Thoracic aorta (tissue), 2 donors: ENCODE measurements at places on chromosomes 11 and 22.

DNA sequence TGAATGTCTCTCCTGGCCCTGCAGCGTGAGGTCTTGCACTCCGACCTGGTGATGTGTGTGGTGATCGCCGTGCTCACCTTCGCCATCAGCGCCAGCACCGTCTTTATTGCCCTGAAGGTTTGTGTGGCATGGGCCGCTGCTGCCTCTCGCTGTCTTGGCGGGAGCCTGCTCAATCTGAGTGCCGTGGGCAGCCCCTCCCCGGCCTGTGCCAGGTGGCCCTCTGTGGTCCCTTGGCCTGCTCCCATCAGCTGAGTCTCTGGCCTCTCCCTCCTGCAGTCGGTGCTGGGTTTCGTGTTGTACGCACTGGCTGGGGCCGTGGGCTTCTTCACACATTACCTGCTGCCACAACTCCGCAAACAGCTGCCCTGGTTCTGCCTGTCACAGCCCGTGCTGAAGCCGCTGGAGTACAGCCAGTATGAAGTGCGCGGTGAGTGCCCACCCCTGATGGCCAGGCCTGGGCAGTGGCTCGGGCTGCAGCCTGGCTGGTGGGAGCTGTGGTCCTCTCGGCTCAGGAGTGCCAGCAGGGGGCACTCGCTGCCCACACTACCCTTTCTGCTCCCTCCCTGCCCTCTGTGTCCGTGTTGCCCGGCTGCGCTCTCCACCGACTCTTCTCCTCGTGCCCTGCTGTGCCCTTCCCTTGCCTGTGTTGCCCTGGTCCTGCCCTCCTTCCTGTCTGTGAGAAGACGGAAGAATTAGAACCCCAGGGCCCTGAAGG lies 10.2 kb downstream of the PCNX3 start:
- no peak for DNase-seq

GRCh38 chr11:123742031-123742723 lies 717 bp upstream of the ZNF202 start:
- DNase-seq: no peak

DNA sequence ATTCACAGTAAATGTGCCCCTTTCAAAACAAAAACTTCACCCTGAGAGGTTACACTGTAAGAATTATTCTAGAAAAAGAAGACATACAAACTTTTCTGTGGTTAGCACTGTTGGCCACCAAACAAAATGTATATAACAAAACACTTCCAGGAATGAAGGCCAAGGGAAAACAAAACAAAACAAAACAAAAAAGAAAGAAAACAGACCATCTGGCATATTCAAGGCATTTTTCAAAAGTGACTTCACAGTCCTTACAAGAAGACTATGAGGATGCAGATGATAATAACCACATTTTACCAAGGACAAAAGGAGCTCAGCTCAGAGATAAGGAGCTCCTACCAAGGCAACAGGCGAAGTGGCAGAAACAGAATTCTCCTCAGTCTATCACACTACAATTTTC lies 24.9 kb downstream of the CTSC start:
- DNase-seq: no peak

- DNase-seq: no peak
Measured at GRCh38 chr11:119764108-119764868, 35.3 kb upstream of the NECTIN1 start.

DNA sequence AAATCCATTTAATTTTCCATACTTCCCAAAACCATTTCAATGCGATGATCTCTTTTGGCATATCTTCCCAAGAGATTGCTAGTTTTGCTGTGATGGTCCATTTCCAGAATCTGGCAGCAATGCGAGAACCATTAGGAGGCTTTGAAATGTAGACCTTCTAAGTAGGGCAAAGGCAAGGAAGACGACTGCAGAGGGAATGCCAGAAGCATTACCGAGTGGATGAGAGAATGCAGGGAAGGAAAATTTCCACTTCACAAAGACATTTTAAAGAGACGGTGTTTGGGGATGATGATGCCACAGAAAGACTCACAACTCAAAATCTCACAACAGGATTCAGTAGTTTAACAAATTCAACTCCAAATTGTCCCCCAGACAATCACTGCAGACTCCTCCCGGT lies 471 bp upstream of the CEP126 start:
- no peak for DNase-seq

GRCh38 chr11:47409440-47410369 lies 1.3 kb downstream of the SLC39A13 start:
- no peak for DNase-seq

- no peak for DNase-seq
Measured at GRCh38 chr11:133738624-133739023, 106.7 kb downstream of the SPATA19 start.

- DNase-seq: no peak
Measured at GRCh38 chr22:45483918-45484499, 18.7 kb upstream of the FBLN1 start.

GRCh38 chr11:8531982-8532381 lies 62.0 kb downstream of the STK33 start:
- no peak for DNase-seq

GRCh38 chr11:10505278-10506007 lies 35.5 kb downstream of the RNF141 start:
- DNase-seq: no peak

GRCh38 chr11:24351179-24351578 lies 145.7 kb upstream of the LUZP2 start:
- DNase-seq: no peak

GRCh38 chr11:19995145-19995544 lies 165.1 kb downstream of the DBX1 start:
- no peak for DNase-seq

- DNase-seq: no peak
Measured at GRCh38 chr11:124837491-124837856, 27.8 kb upstream of the ROBO3 start.

DNA sequence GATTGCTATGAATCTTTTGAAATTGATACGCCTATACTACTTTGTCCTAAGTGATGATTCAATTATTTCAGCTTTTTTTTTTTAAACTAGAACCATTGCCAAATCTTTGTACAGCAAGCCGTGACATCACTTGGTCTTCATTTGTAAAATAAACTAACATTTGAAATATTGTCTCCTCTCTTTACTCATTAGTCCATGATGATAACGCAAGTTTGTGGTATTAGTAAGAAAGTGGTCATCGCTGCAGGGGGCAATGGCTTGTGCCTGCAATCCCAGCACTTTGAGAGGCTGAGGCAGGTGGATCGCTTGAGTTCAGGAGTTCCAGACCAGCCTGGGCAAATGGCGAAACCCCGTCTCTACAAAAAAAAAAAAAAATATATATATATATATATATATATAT lies 12.9 kb upstream of the ARHGAP42 start:
- no peak for DNase-seq

DNA sequence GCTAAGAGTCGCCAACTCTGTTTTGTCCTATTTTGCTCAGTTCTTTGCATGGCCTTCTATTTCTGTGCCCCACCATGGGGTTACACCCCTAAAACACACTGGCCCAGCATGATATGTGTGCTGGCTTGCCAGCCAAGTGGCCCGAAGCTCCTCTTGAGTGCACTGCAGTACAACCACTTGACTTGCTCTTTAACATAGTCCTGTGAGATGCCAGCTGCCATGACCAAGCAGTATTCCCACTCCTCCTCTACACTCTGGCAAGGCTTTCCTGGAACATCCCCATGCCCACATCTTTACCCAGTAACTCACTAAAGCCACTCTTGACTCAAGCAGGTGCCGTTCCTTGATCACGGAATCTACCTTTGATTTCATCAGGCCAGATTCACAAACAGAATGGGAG lies 102.9 kb upstream of the GAL start:
- no peak for DNase-seq

DNA sequence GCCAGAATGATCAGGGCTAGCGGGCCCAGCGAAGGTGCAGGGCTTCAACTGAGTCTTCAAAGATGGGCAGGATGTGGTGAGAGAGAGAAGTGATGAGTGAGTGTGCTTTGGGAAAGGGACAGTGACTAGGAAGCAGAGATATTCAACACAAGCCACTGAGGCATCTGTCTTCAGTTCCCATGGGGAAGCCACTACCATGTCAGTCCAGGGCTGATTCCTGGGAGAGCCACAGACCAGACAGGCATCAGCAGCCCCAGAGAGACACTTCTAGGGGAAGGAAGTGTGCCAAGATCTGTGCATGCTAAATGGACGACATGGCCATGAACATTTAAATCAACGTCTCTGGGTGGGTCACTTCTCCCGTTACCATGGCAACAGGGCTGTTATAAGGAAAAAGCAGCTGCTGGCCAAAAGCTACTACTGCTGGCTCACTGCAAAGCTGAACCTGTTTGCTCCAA lies 28.5 kb downstream of the P4HA3 start:
- no peak for DNase-seq

DNA sequence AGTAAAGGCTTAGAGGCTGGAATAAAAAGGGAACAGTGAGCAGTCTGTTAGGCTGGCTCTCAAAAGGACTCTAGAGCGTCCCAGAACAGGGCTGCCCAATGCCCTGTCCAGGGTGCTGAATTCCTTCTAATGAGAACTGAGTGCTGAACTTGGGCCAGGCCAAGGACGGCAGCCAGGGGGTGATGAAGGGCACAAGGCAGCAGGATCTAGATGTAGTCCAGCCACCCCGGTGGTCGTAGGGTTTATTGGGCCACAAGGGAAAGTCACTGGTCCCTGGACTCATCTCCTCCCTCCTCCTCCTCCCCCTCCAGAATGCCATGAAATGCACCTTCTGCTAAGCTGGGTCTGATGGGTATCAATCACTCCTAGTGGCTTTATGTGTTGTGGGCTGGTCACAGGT lies 19.2 kb downstream of the NPTXR start:
- no peak for DNase-seq

- DNase-seq: no peak
Measured at GRCh38 chr22:29912141-29912540, 29.2 kb downstream of the MTMR3 start.

DNA sequence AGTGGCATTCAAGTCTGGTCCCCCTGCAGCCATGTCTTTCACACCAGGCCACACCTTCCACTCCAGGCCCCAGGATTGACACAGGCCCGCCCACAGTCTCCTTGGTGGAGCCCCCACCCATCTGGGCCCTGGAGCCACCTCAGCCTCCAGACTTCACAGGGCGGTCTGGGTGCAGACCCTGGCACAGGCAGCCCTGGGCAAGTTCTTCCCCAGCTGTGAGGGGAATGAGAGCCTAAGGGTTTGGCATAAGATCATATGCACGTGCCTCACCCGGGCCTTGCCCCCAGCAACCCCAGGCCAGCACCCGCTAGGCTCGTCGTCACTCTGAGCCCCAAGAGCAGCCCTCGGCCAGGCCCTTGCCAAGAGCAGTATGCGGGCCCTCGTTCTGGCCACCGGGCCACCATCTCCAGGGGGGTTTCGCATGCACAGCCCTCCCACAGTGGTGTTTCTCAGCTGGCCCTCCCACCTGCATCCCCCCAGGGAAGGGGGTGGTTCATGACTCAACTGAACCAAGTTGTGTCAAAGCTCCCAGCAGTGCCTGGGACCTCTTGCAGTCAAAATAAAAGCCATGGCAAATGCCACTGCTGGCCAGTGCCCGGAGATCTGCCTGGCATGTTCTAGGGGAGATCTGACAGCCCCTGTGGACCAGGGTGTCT lies 70.4 kb upstream of the KCNQ1OT1 start:
- DNase-seq: no peak

- DNase-seq: no peak
Measured at GRCh38 chr22:46537946-46538813, 760 bp upstream of the CELSR1 start.

GRCh38 chr22:17969701-17970113 lies 54.7 kb downstream of the MICAL3 start:
- DNase-seq: peak; percentile 21

GRCh38 chr11:76604081-76604625 lies 66.4 kb downstream of the LRRC32 start:
- DNase-seq: no peak

DNA sequence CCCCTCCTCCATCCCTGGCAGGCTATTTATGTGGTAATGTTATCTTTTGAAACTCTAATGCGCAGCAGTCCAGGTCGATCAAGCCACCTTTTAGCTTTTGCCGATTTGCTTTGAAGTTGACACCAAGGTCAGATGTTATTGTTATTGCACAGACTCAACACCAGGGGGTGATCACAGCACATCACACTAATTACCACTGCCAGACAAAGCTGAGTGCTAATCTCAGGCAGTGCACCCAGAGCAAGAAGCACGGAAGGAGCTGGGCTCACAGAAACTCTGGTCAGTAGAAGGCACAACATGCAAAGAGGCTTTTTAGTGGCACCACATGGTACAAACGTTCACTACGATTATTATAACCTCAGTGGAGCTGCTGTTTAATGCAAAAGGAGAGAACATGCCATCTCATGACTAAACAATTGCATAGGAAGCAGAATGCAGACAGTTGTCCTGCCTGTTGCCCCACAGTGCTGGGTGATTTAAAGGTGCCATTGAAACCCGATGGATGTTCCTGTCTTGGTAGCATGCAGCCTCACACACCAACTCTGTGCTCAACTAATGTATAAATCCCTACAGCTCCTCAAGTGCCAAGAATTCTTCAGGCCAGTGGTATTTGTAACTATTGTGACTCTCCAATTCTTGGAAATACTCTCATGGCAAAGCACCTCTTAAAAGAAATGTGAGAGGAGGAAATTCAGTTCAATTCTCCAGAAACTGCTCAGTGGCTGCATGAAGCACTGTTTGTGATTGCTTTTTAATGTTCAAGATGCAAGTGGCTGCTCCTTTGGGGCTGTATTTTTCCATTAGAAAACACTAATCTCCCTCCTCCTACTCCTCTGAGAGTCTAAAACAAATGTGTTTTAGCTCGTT lies 353.9 kb upstream of the DDI1 start:
- peak; percentile 13 for DNase-seq

DNA sequence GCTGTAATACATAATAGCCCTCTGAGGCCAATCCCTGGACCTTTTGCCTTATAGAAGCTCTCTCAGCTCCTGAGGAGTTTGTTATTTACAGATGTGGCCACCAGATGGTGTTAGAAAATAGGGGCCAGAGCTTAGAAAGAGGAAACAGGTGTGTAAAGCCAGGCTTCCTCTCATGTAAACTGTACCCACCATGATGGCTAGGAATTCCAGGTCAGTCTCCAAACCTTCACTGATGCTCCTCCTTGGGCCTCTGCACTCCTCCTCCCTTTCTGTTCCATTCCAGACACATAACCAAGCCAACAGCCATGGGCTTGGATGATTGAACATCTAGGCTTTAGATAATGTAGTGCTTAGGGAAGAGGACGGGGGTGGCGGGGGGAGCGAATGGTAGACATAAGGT lies 39.7 kb downstream of the USP35 start:
- DNase-seq: no peak

GRCh38 chr11:17116117-17116516 lies 38.6 kb upstream of the RPS13 start:
- DNase-seq: no peak

- no peak for DNase-seq
Measured at GRCh38 chr22:42889304-42889703, 32.2 kb upstream of the ARFGAP3 start.

DNA sequence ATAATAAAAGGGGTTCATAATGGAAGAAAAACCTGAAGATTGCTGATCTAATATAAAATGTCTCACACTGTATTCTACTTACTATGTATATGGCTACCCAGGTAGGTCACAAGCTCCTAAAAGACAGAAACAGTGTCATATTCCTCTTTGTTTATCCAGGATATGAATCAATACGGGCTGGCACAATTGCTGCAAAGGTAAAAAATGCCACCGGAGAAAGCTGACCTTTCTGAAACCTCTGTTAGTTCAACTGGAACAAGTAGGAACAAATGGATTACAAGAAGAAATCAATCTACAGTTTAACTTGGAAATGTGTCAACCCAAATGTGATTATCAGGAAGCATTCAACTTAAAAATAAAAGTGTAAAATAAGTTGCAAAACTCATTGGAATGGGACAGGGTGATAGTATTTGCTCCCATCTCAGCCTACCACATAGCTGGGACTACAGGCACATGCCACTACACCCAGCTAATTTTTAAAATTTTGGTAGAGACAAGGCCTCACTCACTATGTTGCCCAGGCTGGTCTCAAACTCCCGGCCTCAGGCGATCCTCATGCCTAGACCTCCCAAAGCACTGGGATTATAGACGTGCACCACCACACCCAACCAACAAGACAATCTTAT lies 27.6 kb downstream of the SLC35F2 start:
- no peak for DNase-seq
